ENCODE measurements at places on chromosomes 3 and 15.

GRCh38 chr3:110021659-110022058 is 684.3 kb upstream of the DPPA4 start:
- no peak for DNase-seq

- no peak for DNase-seq
Observed at GRCh38 chr3:94173673-94174434, 111.0 kb downstream of the NSUN3 start.

- no peak for DNase-seq
Observed at GRCh38 chr3:99909714-99910495, 92.2 kb downstream of the CMSS1 start.

GRCh38 chr15:71237456-71238188 is 122.4 kb downstream of the THSD4 start:
- no peak for DNase-seq

DNA sequence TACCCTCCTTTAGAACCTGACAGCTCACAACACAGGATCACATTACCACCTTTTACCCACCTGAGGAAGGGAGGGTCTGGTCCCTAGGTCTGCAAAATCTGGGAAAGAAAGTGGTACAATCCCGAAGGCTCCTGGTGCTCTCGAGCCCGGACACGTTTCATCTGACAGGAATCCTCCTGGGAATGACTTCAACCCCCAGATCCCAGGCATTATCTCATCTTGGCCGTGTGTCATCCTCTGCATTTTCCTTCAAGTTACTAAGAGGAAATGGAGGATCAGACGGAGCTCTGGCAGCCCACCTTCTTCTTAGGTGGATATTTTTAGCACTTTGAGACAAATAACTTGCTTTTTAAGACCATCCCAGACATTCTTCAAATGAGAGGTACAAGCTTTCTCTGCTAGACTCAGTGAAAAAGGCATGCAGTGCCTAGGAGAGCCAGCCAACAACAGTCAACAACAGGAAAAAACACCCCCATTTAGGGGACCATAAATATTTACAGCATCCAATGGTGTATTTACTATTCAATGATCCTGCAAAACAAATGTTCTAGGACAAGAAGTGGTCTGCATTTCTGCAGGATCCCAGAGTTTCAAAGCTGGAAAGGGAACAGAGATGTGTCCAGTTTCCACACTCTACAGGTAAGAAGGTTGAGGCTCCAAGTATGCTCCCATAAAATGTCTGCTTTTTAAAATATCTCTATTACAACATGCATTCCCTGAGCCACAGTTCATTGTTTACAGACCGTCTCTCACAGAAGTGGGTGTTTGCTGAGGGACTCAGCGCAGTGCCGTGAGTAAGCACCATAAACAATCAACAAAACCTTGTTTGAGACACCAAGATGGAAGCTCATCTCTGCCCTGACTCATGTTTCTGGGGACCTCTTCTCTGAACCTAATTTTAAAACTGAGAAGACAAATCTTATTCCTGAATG is 38.3 kb upstream of the ARHGEF3 start:
- DNase-seq = no peak

GRCh38 chr15:48703544-48703943 is 58.0 kb upstream of the FBN1 start:
- DNase-seq = no peak

DNA sequence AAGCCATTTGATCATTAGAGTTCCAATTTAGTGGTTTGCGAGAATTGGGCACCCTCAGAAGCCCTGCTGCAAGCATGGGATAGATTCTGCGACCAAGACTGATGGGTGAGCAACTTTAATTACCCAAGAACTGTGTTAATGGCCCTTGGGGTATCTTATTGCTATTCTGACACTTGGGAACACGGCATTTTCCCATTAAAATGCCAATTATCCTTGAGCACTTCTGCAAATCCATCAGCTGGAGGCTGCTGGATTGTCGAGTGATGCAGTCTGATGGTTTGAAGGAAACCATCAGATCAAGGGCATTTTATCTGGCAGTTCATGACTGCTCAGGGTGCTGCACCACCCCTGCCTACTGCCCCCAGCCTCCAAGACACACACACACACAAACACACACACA is 183.6 kb upstream of the PROK2 start:
- no peak for DNase-seq

DNA sequence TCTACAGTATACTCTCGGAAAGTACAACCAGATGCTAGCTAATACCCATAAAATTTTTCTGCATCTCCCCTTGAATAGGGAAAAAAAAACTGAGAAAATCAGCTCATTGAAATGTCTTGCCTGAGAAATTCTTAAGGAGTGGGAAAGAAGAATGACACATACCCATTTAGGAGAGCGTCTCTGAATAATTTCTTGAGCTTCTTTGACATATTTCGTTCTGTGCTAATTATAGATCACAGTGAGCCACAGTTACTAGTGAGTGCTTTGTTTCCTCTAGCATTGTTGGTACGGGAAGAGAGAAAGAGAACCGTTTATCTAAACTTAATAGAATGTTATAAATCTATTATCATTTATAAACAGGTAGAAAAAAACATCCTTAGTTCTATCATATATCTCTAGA is 588.4 kb downstream of the UNC13C start:
- no peak for DNase-seq

- no peak for DNase-seq
Observed at GRCh38 chr3:71241246-71241901, 342.2 kb downstream of the FOXP1 start.

- DNase-seq = no peak
Observed at GRCh38 chr3:160720123-160720746, 35.8 kb upstream of the PPM1L start.

- no peak for DNase-seq
Observed at GRCh38 chr3:160691962-160692361, 15.0 kb downstream of the ARL14 start.

- no peak for DNase-seq
Observed at GRCh38 chr3:127339928-127340861, 52.3 kb upstream of the PRR20G start.

GRCh38 chr3:5051772-5052171 is 70.3 kb upstream of the ARL8B start:
- DNase-seq = no peak

DNA sequence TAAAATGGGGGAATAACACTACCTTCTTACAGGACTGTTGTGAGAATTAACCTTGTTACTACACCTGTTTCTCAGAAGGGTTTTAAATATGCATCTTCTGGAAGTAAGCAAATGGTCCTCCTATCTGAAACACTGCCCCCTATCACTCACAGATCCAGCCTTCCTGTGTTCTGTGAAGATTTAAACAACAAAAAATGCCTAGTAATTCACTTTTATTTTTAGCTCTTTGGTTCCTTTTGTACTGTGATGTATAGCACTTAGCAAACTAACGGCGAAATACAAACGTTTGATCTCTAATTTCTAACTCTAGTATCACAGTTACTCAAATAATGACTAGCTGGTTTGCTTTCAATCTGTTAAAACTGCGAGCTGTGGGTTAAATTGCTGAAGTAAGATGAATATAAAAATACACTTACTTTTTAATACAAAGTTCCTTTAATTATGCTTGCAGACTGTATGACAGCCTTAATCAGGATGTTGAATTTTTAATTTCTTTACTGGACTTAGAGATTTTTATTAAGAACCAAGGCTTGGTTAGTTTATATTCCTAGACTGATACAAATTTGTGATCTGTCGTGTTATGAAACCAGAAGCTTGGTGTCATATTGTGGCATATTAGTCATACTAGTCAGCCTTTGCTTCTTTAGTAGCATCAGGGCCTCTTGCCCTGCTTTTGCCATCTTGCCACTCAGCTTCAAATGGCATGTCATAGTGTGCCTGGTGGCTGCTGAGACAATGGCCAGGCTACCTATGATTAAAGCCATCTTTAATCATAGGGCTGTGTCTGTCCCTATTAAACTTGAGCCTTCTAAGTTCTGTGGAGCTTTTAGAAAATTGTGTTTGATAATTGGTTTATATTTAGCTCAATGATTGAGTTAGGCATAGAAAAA is 9.2 kb downstream of the EIF3J start:
- peak; percentile 7 for DNase-seq

- DNase-seq = no peak
Observed at GRCh38 chr15:64637412-64637811, 138.0 kb downstream of the RBPMS2 start.

DNA sequence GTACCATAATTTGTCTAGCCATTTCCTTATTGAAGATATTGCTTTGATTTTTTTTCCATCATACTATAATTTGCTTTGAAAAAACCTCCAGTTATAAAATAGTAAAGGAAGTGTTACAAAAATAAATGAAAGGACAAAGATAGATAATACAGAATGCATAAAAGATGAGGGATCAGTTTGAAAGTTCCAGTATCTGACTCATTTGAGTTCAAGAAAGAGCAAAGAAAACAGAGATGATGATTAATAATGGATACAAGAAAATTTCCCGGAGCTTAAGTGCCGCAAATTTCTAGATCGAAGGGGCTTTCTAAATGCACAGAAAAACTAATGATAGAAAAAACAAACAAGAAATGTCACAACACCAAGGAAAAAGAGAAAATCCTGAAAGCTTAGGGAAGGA is 4.3 kb downstream of the WDR48 start:
- no peak for DNase-seq

GRCh38 chr3:195114786-195115599 is 156.0 kb downstream of the XXYLT1 start:
- no peak for DNase-seq

- DNase-seq = no peak
Observed at GRCh38 chr15:99749386-99749785, 16.1 kb upstream of the LYSMD4 start.

- no peak for DNase-seq
Observed at GRCh38 chr3:49410846-49411534, 786 bp downstream of the RHOA start.

- peak; percentile 6 for DNase-seq
Observed at GRCh38 chr3:143970773-143971358, 757 bp upstream of the DIPK2A start.

GRCh38 chr3:195187609-195188425 is 83.1 kb downstream of the XXYLT1 start:
- no peak for DNase-seq

GRCh38 chr3:30400926-30401325 is 205.5 kb upstream of the TGFBR2 start:
- no peak for DNase-seq

GRCh38 chr3:73729969-73730440 is 105.3 kb upstream of the PDZRN3 start:
- no peak for DNase-seq

GRCh38 chr3:48560648-48561018 is 2.9 kb downstream of the UCN2 start:
- DNase-seq = no peak

- no peak for DNase-seq
Observed at GRCh38 chr3:88005066-88005465, 53.7 kb downstream of the CGGBP1 start.

GRCh38 chr15:39908186-39908585 is 11.9 kb downstream of the GPR176 start:
- no peak for DNase-seq

GRCh38 chr15:98658831-98659699 is 10.7 kb downstream of the IGF1R start:
- DNase-seq = no peak

- DNase-seq = no peak
Observed at GRCh38 chr3:116124166-116124565, 321.1 kb downstream of the LSAMP start.

- DNase-seq = peak; percentile 90
Observed at GRCh38 chr3:15205934-15206661, at the start of gene CAPN7. CAPN7 (plus strand) TSS chr3:15206246; CDS start chr3:15206496, 250 bp downstream.

DNA sequence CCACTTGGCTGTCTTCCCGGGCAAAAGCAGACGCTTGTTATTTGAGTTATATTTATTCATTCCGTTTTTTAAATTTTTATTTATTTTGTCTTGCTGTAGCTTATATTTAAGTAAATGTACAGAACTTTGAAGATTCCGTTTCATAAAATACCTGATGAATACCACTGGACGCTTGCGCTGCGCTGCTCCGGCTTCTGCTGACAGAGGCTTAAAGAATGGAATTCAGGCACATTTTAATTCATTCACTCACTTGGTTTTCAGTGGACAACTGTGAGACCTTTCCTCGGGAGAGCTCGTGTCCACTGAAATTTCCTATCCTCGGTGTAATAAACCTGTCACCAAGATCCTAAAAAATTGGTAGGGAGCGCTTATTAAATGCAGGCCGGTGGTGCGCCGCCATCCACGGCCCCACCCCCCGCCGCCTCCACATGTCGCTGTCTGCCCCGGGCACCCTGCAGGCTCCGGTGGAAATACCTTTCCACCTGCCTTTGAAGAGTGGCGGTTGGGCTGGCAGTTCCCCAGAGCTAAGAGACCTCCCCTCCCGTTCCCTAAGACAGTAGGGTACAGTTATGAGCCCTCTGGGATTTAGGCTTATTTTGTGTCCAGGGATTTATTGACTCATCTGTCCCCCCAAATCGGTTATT is 62.5 kb upstream of the UBE2E1 start:
- no peak for DNase-seq

- DNase-seq = no peak
Observed at GRCh38 chr3:44363591-44363990, 25.0 kb downstream of the TCAIM start.

DNA sequence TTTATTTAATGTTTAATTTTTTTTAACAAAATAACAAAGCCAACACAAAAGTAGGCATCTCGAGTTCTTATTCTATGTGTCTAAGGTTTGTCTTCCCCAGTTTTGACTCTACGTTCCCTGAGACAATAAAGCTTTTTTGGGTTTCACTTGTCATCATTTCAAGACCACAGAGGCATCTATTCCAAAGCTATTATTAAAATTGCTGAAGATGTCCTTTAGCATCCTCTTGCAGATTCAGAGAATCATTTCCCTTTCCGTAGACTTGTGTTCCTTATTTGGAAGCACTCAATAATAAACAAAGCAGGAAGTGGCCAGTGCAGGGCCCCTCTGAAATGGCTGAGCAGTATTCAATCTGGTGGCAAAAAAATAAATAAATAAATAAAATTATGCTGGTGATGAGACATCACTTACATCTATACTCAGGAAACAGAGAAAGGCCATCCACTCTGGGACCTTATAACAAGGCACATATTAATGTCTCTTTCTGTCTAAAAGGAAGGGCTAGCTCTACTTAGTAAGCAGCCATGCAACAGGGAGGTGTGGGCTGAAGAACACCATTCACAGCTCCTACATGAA is 362.3 kb downstream of the WDR72 start:
- DNase-seq = no peak

GRCh38 chr15:39781147-39781966 is 1.3 kb downstream of the FSIP1 start:
- DNase-seq = no peak

DNA sequence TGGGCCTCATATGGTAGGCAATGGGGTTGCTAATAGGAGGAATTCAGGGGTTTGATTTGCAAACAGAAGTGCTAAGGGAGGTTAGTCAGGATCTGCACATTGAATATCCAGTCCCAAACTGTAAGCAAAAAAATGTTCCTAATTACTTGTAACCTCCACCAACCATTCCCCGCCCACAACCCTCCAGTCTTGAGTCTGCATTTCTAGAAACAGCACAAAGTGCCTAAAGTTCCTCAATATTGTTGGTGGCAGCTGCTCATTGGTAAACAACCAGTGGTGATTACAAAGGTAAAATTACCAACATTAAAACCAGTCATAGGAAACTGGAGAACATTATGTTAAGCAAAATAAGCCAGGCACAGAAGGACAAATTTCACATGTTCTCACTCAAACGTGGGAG is 18.9 kb downstream of the HDC start:
- no peak for DNase-seq

GRCh38 chr15:26590676-26591075 is 182.2 kb downstream of the GABRB3 start:
- DNase-seq = no peak

Measured in stimulated activated CD4-positive, alpha-beta T cell treated with anti-CD3 and anti-CD28 coated beads, Interleukin-2, amount 100 ng/mL, for 4 hours (primary cell).